ENCODE measurements at places on chromosomes 7 and 10. TPM values are rescaled to one million over a fixed set of nuclear protein-coding genes. Genes with fewer than 3 reads are reported as not detected.

DNA sequence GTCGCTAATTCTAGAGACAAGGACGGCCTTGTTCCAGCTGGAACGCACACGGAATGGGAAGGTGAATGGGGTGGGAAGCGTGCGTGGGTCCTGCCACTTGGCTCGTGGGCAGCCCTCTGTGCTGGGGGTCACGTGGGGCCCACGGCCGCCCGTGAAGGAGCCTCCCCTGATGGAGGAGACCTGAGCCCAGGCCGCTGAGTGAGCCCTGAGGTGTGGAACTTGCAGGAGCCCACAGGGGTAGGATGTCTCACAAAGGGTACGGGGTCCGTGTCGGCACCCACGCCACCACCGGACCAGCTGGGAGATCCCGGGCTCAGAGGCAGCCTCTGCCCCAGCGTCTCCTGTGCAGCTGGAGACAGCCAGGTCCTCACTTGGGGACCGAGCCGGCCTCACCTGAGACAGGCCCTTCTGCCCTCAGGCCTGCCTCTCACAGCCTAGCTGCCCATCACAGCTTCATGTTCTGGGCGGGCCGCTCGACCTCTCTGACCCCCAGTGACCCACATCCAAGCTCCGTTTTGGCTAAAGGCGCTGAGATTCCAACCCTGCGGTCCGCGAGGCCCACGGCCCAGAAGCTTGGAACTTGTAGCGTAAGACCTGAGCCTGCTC is 84.8 kb downstream of the FOXL3 start:
- H3K36me3 ChIP-seq, result no peaks in the 10 kb centered on the region
- no peak for DNase-seq
- no peak overlapping the region for H3K4me3 ChIP-seq

GRCh38 chr7:47149971-47150370 is 431.9 kb downstream of the TNS3 start:
- no peak overlapping the region for H3K4me3 ChIP-seq
- H3K27ac ChIP-seq, result no peak overlapping the region
- H3K36me3 ChIP-seq, result no peaks in the 10 kb centered on the region
- DNase-seq, result no peak
- peaks cover 27% of the 10 kb centered on the region for H3K4me1 ChIP-seq

Gene OR6B1
- total RNA-seq, result not detected

Gene TMEM213
- not detected for total RNA-seq

DNA sequence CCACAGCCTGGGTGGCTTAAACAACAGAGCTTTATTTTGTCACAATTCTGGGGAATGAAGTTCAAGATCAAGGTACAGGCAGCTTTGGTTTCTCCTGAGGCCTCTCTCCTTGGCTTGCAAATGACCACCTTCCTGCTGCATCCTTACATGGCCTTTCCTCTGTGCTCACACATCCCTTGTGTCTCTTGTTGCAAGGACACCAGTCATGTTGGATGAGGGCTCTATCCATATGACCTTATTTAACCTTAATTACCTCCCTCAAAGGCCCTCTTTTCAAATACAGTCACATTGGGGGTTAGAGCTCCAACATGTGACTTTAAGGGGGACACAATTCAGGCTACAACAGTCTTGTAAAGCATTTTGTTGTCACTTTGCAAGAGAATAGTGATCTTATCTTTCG is 65.0 kb upstream of the PLXNA4 start:
- no peak for DNase-seq
- no peak overlapping the region for H3K27ac ChIP-seq
- no peaks in the 10 kb centered on the region for H3K36me3 ChIP-seq
- H3K4me1 ChIP-seq, result no peaks in the 10 kb centered on the region
- H3K4me3 ChIP-seq, result no peak overlapping the region
- no peaks in the 10 kb centered on the region for H3K27me3 ChIP-seq

GRCh38 chr7:138773817-138774216 is 24.0 kb upstream of the TMEM213 start:
- no peak overlapping the region for H3K27ac ChIP-seq
- H3K36me3 ChIP-seq, result no peaks in the 10 kb centered on the region
- no peak overlapping the region for H3K4me3 ChIP-seq

GRCh38 chr10:33673839-33674415 is 339.5 kb upstream of the NRP1 start:
- H3K27ac ChIP-seq, result no peak overlapping the region
- peaks cover 18% of the 10 kb centered on the region for H3K4me1 ChIP-seq
- H3K4me3 ChIP-seq, result no peak overlapping the region
- no peak for DNase-seq
- H3K27me3 ChIP-seq, result no peaks in the 10 kb centered on the region
- H3K36me3 ChIP-seq, result no peaks in the 10 kb centered on the region

- H3K27ac ChIP-seq, result no peak overlapping the region
- H3K4me1 ChIP-seq, result no peaks in the 10 kb centered on the region
- peaks cover 17% of the 10 kb centered on the region for H3K27me3 ChIP-seq
- H3K36me3 ChIP-seq, result no peaks in the 10 kb centered on the region
Measured at GRCh38 chr7:29360633-29361625, 166.4 kb downstream of the CHN2 start.

Gene TMEM196
- total RNA-seq, result not detected

Gene STAG3
- 1.0 TPM for total RNA-seq

Gene WEE2
- not detected for total RNA-seq

All from osteocyte (in vitro differentiated cells).